ENCODE measurements at places on chromosomes 5 and 9.
A peak's percentile ranks its signal among the peaks of the same experiment; 100 is the strongest.

GRCh38 chr5:144567421-144567780 lies 396.7 kb downstream of the KCTD16 start:
- no peak for DNase-seq

GRCh38 chr5:172952034-172952511 lies 7.2 kb upstream of the RPL26L1 start:
- no peak for DNase-seq

DNA sequence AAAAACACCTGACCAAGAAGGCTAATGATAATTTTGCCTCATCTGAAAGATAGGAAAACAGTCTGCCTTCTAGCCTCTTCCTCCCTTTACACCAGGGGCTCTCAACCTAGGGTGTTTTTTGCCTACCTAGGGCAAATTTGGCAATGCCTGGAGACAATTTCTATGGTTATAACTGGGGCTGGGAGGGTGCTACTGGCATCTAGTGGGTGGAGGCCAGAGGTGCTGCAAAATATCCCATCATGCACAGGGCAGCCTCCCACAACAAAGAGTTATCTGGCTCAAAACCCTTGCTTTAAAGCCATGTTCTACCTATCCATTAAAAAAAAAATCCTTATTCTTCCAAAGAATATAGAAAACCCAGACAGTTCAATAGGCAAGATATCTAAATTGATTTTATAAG lies 45.0 kb upstream of the NR3C1 start:
- DNase-seq, result no peak

DNA sequence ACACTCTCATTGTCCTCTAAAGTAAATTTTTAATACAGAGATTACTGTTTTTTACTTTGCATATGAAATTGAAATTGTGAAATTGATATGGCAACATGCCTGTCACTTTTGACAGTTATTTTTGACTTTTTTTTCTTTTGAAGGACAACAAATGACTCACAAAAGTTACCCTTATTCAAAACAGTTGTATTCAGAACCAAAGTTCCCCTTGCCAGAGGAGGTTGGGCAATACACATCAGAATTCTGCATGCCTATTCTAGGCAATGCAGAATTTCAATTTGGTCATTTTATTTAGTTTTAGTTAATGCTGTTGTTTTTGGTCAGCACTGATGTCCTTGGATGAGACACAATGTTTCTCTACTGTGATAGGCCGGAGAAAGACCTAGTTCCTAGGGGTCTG lies 299.1 kb upstream of the PRR16 start:
- DNase-seq, result no peak

- DNase-seq, result peak; percentile 78
Measured at GRCh38 chr5:178234750-178235587, 2.4 kb upstream of the PHYKPL start.

GRCh38 chr9:22446950-22447617 lies 460 bp downstream of the DMRTA1 start:
- DNase-seq, result peak; percentile 89

DNA sequence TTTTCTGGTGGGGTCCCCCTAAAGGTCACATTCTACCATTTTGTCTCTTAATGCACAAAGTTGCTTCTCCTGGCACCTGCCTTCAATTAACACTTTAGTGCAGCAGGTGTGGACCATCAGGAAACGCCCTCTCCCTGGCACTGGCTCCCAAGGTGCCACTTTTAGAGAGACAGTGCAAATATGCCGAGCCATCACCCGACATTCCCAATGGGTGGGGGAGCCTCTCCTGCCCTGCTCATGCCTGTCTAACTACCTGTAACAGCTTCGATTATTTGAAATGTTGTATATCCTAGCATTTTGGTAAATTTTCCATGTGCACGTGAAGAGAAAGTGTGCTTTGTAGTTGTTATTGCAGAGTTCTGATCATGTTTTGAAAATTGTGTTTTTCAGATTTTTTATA lies 13.2 kb upstream of the LRRC14B start:
- DNase-seq, result no peak

- no peak for DNase-seq
Measured at GRCh38 chr9:125633116-125633745, 73.8 kb downstream of the MAPKAP1 start.

- no peak for DNase-seq
Measured at GRCh38 chr9:125635888-125636287, 71.1 kb downstream of the MAPKAP1 start.

DNA sequence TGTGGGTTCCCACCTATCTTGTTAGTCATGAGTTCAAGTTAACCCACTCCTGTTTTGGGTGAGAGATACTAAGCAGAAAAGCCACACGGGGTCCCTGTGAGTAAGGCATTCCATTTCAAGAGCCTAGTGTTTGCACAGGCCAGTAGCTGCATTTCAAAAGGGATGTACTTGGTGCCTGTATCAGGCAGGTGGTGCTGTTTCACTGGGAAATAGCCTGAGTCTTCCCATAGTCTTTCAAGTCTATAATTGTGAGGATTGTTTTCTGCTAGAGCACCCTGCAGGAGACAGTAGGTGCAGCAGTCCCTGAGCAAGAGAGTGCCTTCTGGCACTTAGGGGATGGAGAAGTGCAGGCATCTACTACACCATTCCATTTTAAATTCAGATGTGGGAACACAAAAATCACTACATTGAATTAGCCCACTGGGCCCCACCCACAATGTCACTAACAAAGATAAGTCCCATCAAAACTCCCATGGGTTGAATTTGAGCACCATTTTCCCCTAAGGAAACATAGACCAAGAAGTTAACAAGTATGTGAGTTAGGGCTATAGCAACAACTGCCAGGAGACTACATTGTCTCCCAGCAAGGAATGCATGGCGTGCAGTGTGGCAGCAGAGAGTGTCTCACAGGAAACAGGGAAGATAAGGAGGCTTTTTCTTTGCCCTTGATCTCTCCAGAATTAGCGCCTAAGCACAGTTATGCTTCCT lies 263.2 kb downstream of the COX7C start:
- DNase-seq, result peak; percentile 47

DNA sequence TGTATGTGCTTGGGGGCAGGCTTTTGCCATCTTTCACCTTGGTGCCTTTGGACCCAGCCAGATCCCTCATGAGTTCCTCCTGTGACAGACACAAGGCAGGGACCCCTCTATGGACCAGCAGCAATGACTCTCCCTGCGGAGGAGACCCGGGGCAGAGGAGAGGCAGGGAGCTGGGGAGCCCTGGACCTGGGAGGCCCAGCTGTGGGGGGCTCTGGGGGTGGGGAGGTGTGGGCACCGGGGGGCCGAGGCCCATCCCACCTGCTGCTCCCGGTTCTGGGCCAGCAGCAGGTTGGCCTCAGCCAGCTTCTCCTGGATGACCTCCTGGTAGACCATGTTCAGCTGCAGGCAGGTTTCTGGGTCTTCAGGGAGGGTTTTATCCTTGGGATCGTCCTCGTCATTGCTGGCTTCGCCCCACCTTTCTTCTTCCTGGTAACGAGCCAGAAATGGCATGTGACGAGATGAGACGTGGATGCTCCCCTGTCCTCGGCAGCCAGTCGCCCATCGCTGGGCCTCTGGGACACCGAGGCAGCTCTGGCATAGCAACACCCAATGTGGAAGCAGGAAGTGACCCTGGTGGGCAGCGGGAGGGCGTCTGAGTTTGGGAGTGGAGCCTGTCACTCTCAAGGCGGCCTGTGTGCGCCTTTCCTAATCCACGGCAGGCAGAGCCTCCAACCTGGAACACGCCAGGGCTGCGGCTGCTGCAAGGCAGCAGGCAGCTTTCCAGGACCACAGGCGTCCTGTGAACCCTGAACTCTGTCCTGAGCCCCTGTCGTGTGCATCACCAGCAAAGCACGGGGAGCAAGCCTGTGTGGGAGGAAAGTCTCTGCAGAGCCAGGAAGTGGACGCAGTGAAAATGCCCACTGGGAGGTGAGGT lies 4.4 kb downstream of the SNAPC4 start:
- DNase-seq, result peak; percentile 93

GRCh38 chr9:94801681-94802080 lies 75.2 kb downstream of the AOPEP start:
- DNase-seq, result no peak

- DNase-seq, result no peak
Measured at GRCh38 chr9:121280715-121281613, 13.0 kb downstream of the GSN start.

DNA sequence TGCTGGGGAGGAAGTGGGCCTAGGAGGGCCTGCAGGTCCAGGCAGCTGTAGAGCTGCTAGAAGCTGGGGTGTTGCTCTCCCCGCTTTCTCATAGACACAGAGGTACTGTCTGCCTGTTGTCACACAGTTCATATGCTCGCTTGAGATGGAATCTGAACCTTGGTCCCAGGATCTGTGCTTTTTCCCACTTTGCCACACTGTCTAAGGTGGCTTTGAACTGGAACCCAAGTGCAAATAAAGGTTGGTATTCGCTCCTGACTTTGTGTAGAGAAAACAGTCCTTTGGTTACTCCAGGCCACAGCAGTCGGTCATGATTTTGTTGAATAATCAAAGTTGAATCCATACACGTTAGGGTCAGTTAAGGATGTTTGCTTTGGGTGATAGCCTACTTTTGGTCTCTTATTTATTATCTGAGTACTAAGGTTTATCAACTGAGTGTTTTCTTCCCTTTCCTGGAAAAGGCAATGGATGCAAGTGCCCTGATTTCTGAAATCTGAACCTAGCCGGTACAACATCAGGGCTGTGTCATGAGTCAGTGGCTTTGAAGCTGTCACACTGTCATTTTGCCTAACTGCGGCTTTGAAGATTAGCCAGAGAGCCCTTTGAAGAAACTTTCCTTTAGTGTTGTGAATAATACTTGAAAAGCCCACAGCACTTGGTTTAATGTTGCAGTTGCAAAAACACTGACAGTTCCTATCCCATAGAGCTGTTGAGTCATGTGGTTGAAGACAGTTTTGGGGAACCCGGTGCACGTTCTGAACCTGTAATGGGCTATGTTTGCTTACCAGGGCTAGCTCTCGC lies 41.3 kb downstream of the HABP4 start:
- DNase-seq, result peak; percentile 75

Data from left lobe of liver (tissue), 2 donors.